Activated naive CD4-positive, alpha-beta T cell treated with anti-CD3 and anti-CD28 coated beads for 36 hours (primary cell): ENCODE measurements at places on chromosomes 16 and 17. TPM values are rescaled to one million over a fixed set of nuclear protein-coding genes. Genes with fewer than 3 reads are reported as not detected.

Gene MYH3
- 1.8 TPM for total RNA-seq

Gene AHSP
- not detected for total RNA-seq

Gene C1QTNF1
- 0.32 TPM for total RNA-seq

Gene PIRT
- total RNA-seq, result not detected

Gene POLR3K
- 38.2 TPM for total RNA-seq

Gene HOXB3
- total RNA-seq, result 2.0 TPM

Gene SOX8
- 1.0 TPM for total RNA-seq
